CD4-positive, CD25-positive, alpha-beta regulatory T cell (primary cell): ENCODE measurements at places on chromosomes 16 and 17.

- DNase-seq, result no peak
Observed at GRCh38 chr16:49696414-49697101, 159.4 kb downstream of the ZNF423 start.

- DNase-seq, result no peak
Observed at GRCh38 chr17:69669441-69670178, 255.1 kb downstream of the MAP2K6 start.

DNA sequence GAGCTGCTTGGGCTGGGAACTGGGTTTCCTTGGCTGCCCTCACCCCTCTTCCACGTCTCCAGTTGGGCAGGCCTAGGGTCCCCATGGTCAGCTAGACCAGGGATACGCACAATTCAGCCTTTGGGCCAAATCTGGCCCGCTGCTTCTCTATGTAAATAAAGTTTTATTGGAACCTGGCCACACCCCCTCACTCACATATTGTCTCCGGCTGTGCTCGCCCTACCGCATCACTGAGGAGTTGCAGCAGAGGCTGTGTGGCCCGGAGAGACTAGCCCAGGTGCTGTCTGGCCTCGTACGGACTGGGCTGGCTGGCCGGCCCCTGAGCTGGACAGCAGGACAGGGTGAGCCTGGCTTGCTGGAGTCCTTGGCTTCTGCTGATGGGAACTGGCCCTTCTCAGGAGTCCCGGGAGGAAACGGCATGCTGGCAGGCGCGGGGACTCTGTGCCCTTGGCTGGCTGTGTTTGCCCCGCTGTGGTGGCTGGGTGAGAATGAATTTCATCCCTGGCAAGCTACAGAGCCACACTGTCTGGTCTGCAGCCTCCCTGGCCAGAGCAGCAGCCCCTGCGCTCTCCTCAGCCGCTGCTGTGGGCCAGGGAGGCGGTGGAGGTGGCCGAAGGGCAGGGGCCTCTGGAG is 82.0 kb downstream of the ENGASE start:
- DNase-seq, result no peak

DNA sequence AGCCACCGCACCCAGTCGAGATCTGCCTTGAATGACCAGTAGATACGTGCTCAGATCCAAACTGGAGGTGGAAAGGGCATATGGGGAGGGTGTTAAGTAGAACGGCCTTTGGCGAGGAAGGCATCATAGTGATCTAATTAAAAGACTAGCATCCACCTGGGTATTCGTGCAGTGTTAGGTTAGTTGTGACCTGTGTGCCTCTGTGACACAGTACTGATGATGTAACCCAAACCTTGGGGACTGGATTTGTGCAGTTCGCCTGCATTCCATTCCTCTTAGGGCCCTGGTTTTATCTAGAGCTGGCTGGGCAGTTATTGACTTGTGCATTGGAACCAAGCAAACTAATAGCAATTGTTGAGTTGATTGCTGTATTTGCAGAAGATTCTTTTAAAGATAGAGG is 47.9 kb downstream of the SNX29 start:
- DNase-seq, result no peak

GRCh38 chr17:34582901-34583245 is 3.5 kb downstream of the TMEM132E start:
- no peak for DNase-seq

DNA sequence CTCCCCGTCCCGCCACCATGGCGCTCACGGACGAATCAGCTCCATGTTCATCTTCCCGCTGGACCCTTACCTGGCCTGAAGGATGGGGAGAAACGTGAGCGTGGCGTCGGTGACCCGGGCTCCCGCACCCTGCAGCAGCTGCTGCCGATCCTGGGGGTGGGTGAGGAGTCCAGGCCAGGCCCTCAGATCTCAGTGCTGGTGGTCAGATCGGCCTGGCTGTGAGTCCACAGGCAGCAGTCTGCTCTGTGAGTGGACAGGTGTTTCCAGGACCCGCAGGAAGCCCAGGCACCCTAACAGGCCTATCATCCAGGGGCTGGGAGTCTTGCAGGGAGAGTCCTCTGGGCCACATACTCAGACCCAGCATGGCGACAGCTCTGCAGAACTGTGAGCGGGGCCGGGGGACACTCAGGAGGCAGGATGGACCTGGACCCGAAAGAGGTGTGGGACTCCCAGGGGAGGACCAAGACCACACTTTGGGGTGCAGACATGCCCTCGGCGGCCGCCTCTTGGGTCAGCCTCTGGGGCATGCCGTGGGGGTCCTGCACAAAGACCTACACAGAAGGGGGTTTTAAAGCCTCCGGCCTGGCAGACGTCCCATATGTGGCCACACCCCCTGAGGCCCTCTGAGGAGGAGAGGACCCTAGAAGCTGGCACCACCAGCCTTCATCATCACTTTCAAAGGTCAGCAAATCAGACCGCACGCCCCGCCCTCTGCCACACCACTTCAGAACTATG is 27.2 kb upstream of the ZNF469 start:
- no peak for DNase-seq

GRCh38 chr16:14263769-14264168 is 192.7 kb downstream of the MRTFB start:
- no peak for DNase-seq
